KG1 (cell line): ENCODE measurements at places on chromosomes 4 and X.

- no peak for DNase-seq
Observed at GRCh38 chr4:155891058-155891457, 12.4 kb upstream of the TDO2 start.

- DNase-seq, result no peak
Observed at GRCh38 chrX:150377005-150377404, 13.9 kb downstream of the MAMLD1 start.

DNA sequence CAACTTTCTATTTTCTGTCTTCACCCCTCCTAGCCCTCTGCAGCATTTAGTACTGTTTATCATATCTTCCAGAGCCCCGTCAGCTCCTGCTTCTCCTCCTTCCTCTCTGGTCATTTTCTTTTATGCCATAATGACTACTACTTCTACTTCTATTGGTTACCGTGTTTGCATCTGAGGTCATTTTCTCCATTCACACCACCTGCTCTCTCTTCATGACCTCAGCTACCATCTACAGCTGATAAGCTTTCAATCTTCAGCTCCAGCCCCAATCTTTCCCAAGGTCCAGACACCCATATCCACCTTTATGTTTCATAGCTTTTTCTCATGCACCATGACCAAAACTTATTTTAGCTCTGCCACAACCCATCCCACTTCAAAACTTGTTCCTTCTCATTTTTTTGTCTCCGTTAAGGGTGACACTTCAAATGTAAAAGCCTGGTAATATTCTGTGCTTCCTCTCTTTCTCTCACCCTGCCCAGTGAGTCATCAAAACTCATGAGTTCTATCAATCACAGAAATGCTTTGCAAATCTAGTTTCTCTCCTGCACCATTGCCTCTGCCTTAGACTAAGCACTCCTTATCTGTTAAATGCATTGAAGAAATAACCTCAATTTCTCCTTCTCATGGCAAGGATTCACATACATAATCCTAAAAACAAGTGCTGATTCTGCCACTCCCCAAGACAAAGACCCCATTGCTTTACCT is 71.3 kb upstream of the IQCM start:
- DNase-seq, result no peak

DNA sequence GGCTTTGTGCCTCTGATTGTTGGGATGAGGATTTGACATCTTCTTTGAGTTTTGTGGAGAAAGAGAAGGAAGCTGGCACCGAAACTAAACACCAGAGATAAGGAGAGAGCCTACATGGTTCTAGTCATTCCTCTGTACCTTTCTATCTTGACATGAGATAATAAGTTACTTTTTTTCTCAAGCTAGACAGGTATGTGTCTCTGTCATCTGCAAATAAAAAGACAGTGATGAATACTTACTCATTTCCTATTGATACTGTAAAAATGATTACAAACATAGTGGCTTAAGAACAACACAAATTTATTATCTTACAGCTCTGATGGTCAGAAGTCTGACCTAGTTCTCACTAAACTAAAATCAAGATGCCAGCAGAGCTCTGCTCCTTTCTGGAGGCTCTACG is 1391.2 kb downstream of the STIM2 start:
- DNase-seq, result no peak

DNA sequence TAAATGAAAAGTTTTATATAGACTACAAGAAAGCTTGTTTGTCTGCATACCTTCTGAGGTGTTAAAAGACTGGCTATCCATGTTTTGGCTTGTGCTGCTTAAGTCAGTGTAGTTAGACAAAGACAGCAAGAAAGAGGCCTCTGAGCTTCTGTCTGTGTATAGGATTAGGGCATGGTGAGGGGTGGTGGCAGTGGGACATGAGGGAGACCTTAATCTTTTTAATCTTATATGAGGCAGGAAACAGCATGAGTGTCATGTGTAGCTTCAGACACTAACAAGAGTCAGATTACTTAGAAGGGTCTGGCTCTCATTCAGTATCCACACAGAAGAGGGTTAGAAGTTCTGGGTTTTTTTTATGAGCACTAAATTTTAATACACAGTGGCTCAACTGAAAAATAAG is 213.3 kb downstream of the GABRG1 start:
- no peak for DNase-seq

- DNase-seq, result no peak
Observed at GRCh38 chr4:84327526-84327925, 171.6 kb downstream of the NKX6-1 start.
